ENCODE measurements at places on chromosomes 3 and 15. TPM values are rescaled to one million over a fixed set of nuclear protein-coding genes. Genes with fewer than 3 reads are reported as not detected.

GOLGA8N gene
- total RNA-seq = 4.4 TPM

CNTN4 gene
- total RNA-seq = 0.62 TPM

TPRG1 gene
- 24.4 TPM for total RNA-seq

CCR5 gene
- 1.4 TPM for total RNA-seq

NOX5 gene
- not detected for total RNA-seq

GP5 gene
- total RNA-seq = 1.9 TPM

ECE2 gene
- not detected for total RNA-seq

- DNase-seq = no peak
These were observed 30.2 kb downstream of the ITGA11 start for GRCh38 chr15:68401496-68402431.

GRCh38 chr15:89575656-89576416, 567 bp downstream of the TICRR start:
- peak; percentile 37 for DNase-seq

- DNase-seq = no peak
These were observed 863.9 kb downstream of the MCTP2 start for GRCh38 chr15:95095250-95095649.

- DNase-seq = no peak
These were observed 135.2 kb downstream of the DPH6 start for GRCh38 chr15:35410775-35411174.

GRCh38 chr3:69494185-69494584, 108.3 kb upstream of the FRMD4B start:
- no peak for DNase-seq

- no peak for DNase-seq
These were observed 475.4 kb downstream of the OCA2 start for GRCh38 chr15:27623560-27624305.

- DNase-seq = no peak
These were observed 47.2 kb downstream of the TTC23 start for GRCh38 chr15:99202176-99202552.

DNA sequence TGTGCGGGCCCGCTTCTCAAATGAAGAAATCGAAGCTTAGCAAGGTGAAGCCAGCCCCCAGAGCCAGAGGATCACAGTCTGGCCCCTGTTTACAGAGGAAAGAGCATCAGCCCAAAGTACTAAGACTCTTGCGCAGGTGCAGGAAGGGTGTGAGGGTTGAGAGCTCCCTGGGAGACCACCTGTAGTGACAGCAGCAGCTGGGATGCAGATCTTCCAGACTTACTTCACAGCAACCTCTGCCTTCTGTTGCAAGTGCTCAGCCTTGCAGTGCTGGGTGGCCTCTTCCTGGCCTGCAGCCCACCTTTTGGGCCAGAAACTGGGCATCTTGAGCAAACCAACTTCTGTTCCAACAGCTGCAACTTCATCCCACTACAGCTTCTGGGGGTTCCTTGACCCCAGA, 19.7 kb downstream of the SPATA12 start:
- no peak for DNase-seq

- DNase-seq = no peak
These were observed 23.3 kb downstream of the IDH2 start for GRCh38 chr15:90078965-90079364.

DNA sequence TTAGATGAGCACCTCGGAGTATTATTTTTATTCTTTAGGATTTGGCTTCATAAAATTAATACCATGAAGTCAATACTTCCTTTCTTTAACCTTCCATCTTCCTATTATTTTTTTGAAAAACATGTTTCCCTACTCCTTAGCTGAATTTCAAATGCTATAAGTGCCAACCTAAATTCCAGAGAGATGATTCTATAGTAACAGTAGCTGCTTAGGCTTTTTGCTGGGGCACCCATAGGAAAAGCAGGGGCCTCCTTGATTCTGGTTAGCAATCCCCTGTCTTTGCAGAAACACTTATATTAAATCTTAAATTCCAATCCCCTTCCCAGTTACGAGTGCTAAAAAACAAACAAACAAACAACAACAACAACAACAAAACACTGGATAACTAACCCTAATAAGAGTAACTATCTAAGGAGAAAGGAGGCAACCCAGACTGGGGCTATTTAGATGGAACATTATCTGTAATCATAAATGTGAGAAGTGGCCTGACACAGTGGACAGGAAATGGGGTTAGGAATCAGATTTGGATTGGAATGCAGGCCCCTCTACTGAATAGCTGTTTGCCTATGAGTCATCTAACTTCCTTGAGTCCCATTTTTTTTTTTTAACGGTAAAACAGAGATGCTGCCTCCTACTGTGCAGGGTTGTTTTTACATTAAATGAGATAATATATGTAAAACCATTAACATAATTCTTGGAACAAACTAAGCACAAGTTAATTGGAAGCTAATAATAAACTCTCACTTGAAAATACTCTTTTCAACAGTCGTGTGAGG, 148.1 kb downstream of the WDR72 start:
- no peak for DNase-seq

DNA sequence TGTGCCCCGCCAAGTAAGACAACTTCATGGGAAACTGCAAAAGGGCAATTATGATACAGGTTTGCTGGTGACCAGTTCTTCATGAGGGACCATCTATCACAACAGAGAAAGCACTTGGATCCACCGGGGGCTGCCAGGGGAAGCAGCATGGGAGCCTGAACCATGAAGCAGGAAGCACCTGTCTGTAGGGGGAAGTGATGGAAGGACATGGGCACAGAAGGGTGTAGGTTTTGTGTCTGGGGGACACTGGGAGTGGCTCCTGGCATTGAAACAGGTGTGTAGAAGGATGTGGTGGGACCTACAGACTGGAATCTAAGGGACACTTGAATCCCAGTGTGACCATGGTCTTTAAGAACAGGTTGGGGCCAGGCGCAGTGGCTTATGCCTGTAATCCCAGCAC, 22.6 kb downstream of the MKRN2 start:
- no peak for DNase-seq

DNA sequence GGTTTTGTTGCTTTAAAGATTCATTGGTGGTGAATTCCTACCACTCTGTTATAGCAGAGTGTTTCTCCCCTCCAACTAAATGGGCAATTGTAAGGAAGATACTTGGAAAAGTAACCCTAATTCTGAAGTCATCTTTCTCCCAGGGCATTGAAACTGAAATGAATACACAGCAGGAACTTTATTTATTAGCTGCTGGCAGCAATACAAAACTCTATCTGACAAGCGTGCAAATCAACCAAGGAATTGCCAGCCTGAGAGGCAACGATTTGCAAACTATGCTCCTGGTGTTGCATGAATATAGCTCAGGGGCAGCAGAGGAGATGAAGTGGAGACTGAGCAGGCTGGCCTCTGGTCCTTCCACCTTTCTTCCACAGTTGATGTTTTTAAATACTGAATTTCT, 48.9 kb downstream of the CD200R1 start:
- no peak for DNase-seq

GRCh38 chr3:31754575-31755278, 222.0 kb downstream of the STT3B start:
- DNase-seq = peak; percentile 13

DNA sequence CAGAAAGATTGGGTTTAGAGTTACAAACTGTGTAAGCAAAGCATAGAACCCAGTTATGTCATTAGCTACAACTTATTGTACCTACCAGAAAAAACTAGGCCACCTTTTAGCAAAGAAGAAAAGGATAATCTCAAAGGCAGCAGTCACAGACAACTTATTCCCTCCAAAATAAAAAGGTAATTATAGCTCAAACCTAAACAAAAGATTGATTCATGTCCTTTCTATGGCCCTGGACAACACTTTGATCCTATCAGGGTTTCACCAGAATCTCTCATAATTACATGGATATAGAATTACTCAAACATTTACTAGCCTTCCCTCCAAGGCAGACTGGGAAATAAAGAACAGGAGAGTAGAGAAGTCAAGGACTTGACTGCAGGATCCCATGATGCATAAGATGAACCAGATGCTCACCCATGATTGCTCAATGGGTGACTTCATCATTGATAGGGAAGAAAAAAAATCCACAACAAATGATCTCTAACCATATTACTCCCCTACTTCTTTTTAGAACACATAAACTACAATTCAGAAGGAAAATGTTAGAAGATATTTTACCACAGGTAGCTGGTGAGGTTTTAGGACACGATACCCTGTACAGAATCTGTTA, 17.4 kb downstream of the DET1 start:
- no peak for DNase-seq

Measured in activated T-cell treated with anti-CD3 and anti-CD28 coated beads, Interleukin-2, amount 50 U/mL, for 72 hours (primary cell).